ENCODE measurements at places on chromosomes 1 and 21.

DNA sequence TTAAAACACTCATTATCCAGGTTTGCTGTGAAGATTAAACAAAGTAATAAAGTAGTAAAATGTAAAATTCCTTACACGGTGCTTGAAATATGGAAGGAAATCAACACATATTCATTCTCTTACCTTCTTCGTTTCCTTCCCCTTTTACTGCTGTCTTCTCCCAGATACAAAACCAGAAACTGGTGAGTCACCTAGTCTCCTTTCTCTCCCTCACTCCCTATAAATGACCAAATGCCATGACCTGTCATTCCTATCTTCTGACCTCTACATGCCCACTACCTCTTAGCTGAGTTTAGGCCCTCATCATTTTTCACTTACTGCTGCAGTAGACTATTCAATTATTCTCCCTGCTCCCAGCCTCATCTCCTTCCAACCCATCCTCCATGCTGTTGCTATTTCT, 4.3 kb upstream of the NR1I3 start:
- DNase-seq = no peak

- no peak for DNase-seq
These were observed 210.9 kb upstream of the NRIP1 start for GRCh38 chr21:15275615-15276235.

DNA sequence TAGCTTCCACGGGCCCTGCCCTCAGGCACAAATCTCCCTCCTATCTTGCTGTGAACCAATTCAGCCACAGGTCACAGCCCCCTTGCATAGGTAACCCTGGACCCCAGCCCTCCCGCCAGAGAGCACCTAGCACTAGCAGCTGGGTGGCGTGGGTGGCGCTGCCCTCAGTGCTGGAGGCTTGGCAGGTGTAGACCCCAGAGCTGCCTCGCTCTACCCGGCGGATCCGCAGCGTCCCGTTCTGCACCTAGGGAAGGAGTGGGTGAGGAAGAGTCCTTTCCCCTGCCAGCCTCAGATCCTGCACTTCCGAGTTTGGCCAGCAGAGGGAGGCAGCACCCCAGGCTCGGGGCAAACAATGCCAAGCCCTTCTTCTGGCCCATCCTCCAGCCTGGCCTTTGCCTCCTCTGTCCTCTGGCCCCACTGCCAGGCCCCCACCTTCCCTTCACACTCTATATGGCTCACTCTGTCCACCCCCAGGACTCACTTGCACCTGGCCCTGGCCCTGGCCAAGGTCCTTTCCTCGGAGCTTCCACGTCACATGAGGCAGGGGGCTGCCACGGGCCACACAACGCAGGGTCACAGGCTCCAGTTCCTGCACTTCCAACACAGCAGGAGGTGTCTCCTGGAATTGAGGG, 9.0 kb downstream of the IGSF9 start:
- peak; percentile 78 for DNase-seq

DNA sequence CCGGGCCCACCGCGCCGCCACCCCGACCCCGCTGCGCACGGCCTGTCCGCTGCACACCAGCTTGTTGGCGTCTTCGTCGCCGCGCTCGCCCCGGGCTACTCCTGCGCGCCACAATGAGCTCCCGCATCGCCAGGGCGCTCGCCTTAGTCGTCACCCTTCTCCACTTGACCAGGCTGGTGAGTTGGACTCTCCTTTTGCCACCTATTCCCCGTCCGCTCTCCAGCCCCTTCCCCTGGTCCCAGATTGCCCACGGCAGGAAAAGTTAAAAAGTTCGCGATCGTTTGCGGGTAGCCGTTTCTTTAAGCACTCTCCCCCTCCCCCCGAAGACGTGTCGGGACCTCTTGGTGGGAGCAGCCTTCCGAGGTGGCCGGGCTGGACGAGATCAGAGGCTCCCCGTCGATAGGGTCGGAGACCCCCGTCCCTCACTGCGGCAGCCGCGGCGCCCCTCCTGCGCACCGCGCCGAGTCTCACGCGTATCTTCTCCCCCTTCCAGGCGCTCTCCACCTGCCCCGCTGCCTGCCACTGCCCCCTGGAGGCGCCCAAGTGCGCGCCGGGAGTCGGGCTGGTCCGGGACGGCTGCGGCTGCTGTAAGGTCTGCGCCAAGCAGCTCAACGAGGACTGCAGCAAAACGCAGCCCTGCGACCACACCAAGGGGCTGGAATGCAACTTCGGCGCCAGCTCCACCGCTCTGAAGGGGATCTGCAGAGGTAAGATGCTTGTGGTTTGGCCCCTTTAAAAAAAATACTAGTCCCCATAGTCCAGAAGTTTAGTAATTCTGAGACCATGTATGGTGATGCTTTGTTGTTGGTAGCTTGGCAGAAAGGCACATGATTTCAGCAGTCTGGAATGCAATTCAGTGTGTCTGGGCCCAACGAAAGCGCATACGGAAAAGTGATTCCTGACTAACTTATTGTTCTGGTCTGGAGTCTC, 576 bp downstream of the CCN1 start:
- peak; percentile 59 for DNase-seq

DNA sequence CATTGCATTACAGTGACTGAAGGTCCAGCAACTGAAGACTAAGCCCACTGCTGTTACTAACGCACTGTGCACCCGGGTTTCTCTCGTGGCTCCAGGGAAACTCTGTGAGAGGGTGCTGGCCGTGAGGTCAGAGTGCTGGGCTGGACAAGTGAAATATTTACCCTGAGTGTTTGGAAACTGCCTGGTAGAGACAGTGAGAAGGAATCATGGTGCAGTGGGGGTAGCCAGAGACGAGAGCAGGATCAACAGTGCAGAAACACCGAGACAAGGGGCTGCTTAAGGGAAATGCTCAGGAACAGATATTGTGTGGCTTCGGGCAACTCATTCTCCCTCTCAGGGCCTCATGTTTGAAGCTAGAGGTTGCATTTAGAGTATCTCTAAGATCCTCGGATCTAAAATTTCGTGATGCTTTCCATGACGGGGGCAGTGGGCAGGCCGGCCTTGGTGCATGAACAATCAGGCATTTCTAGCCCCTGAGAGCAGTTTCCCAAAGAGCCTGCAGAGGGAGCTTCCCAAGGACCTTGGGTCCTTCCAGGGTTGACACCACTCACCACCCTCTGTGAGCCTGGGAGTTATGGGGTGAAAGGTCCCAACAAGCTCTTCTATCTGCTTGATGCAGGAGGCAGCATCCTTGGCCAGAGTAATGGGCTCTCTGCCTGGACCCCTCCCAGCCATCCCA, 9.7 kb downstream of the CD2 start:
- DNase-seq = no peak
